Esophagus mucosa (tissue), 1 donor: ENCODE measurements at places on chromosomes 13 and 19. TPM values are rescaled to one million over a fixed set of nuclear protein-coding genes. Genes with fewer than 3 reads are reported as not detected.

PRODH2 gene
- total RNA-seq = not detected

GRCh38 chr19:45153339-45154063 is 7.3 kb downstream of the NKPD1 start:
- peak; percentile 6 for ATAC-seq

DNA sequence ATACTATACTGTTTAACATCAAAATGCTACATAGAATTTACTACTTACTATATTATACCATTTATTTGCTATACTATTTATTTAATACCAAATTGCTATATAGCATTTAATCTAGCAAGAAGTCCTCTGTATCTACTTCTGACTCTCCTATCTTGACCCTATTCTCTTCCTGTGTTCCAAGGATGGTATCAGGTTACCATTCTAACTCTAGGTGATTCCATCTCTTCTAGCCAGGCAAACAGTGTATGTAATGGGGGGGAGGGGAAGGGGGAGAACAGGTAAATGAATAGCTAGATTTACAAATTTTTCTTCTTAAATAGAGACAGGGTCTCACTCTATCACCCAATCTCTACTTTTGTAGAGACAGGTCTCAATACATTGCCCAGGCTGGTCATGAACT is 200.3 kb downstream of the DIAPH3 start:
- no peak for ATAC-seq

DNA sequence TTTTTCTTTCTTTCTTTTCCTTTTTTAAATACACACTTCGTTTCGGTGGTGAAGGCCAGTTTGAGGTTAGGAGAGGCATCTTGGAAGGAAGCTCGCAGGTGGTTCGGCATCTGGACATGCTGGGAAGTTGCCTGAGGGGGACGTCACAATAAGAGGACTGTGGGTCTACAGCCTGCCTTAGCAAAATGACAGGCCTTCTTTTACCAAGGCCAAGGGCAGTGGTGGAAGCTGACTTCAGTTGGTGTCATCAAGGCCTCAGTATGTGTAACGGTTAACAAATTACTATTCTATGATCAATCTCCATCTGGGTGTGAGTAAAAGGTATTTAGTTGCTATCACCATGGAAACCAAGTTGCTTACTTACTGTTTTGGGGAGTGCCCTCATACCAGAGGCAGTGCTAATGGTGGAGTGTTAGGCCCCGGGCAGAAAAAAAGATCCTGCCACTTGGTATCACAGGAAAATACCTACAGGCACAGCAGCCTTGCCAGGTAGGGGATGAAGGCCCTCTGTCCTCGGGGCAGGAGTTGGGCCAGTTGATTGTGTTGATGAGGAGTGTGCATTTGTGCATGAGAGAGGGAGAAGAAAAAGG is 10.3 kb downstream of the ACTN4 start:
- peak; percentile 72 for ATAC-seq

GRCh38 chr19:50721441-50722137 is 1.6 kb upstream of the CLEC11A start:
- no peak for ATAC-seq

DNA sequence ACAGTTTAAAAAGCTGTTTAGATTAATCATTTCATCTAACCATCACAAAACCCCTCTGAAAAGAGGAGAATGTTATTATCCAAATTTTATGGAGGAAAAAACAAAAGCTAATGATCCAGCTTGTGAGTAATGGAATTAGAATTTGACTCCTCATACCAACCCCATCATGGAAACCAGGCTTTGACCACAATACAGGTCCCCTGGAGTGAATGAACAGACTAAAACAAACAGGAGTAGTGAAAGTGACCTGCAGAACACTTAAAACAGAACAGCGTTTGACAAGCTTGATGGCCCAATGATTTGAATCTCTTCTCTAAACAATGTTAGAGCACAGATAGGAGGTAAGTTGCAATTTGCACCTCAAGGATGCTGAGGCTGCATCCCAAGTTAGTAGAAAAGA is 230.0 kb downstream of the DCT start:
- ATAC-seq = no peak

DNA sequence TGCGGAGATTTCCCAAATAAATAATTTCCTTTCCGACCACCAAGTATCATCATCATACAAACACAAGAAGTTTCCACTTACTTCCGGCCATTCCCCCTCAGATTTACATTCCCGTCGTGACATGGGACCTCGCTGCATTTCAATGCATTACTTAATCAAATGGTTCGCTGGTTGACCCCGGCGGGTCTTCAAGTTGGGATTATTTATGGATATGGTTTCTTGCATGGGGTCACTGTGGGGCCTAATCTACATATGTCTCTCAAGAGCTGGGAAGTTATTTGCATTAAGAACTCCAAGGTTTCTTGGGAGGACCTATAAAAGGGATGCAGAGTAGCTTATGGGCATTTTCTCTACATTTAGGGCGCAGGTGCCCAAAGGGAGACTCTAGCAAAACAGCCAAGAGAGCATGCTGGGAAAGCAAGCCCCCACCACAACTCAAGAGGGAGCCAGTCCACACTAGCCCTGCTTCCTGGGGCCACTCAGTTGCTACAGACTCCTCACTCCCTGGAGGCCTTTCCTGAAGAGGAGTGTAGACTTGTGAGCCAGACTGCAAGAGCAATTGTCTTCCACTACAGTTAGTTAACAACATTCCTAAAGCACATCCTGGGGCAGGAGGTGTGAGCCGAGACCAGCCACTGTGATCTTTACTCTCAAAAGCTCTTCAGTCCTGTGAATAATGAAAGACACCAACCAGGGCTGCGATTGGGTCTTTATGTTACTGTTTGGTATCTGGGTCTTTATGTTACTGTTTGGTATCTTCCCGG is 125.3 kb downstream of the KATNAL1 start:
- no peak for ATAC-seq

- no peak for ATAC-seq
Measured at GRCh38 chr19:2588081-2588777, 112.3 kb downstream of the GADD45B start.
